Right lobe of liver (tissue), 6 donors: ENCODE measurements at places on chromosomes 11 and 22.

DNA sequence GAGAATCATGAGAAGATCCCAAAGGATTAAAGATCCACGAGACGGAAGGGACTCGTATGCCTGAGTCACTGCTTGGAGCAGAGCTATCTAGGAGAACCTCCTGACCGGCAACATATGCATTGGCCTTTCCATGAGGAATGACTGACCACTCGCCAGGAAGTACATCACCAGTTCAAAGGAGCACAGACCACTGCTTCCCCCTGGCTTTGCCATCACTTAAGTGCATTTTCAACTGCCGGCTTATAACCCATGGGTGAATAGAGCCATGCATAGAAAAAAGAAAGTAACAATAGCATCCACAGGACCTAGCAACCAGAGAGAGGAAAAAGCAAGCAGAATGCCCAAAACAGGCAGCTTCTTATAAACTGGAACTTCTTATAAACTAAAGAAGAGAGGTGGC is 98.3 kb upstream of the ZC3H12C start:
- DNase-seq = no peak

DNA sequence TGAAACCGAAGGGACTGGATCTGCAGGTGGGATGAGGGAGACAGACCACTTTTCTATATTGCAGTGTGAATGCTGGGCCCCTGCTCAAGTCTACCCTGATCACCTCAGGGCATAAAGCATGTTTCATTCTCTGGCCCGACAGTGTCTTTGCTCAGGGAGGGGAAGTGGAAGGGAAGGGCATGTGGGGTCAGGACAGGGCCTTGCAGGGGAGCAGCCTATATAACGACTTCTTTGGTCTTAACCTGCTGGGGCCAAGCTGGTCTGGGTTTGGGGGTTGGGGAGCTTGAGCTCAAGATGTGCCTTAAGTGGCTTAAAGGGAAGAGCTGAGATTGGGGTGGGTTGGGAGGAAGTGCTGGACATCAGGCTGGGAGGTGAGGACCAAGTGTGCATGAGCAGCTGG is 86.4 kb downstream of the GDPD4 start:
- no peak for DNase-seq

DNA sequence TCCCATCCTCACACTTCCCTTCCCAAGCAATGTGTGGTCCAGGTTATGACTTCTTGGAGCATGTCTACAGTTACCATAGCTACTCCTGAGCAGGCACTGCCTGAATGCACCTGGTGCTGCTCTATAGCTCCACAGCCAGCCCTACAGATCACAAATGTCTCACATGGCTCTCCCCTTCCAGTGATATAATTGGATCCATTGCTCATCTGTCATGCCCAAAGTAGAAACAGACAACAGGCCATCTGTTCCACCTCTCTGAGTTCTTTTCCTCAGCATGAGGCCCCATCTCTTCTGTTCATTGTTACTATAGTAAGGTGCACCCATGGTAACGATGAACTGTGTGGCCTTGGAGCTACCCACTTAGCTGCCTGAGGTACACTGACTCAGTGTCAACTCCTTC is 320.3 kb upstream of the ZC3H12C start:
- no peak for DNase-seq

DNA sequence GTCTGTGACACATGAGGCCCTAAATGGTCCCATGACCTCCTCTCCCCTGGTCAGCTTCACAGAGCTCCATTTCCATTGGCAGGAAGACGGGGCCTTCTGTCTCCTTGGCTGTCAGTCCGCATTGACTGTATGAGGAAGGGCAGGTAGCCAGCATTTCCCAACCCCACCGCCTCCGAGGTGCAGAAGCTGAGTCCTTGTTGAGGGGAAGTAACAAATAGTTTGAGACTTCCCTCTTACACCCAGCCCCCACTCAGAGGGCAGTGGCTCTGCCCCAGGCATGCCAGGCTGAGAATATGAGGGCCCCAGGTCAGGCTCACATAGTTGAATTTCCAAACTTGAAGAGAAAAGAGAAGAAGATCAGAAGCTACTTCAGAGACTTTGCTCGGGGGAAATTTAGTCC is 611.1 kb downstream of the BRD1 start:
- DNase-seq = peak; percentile 45

DNA sequence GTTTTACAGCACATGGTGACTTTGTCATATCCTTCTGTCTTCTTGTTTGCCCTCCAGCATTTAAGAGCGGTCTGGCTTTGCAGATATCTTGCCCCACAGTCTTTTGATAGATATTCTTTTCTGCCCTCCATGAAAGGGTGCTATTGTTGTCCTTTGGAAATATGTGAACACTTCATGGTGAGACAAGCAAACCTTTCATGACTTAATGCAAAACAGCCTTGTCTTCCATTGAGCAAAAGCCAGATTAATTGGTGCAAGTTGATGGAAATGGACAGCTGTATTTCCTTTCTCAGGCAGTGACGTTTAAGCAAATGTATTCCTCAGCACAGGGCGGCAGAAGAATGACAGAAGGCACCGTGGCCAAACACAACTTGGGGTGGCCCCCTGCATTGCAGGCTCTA is 4.4 kb downstream of the DCPS start:
- DNase-seq = no peak

- DNase-seq = no peak
Measured at GRCh38 chr11:125869521-125869920, 17.9 kb upstream of the HYLS1 start.

GRCh38 chr11:47611348-47611794 is 17.2 kb upstream of the C1QTNF4 start:
- no peak for DNase-seq

GRCh38 chr11:11461473-11461872 is 108.4 kb upstream of the CSNK2A3 start:
- DNase-seq = no peak

GRCh38 chr11:116980136-116980793 is 118.0 kb downstream of the SIK3 start:
- DNase-seq = no peak
